ENCODE measurements at places on chromosomes 2 and 18.

DNA sequence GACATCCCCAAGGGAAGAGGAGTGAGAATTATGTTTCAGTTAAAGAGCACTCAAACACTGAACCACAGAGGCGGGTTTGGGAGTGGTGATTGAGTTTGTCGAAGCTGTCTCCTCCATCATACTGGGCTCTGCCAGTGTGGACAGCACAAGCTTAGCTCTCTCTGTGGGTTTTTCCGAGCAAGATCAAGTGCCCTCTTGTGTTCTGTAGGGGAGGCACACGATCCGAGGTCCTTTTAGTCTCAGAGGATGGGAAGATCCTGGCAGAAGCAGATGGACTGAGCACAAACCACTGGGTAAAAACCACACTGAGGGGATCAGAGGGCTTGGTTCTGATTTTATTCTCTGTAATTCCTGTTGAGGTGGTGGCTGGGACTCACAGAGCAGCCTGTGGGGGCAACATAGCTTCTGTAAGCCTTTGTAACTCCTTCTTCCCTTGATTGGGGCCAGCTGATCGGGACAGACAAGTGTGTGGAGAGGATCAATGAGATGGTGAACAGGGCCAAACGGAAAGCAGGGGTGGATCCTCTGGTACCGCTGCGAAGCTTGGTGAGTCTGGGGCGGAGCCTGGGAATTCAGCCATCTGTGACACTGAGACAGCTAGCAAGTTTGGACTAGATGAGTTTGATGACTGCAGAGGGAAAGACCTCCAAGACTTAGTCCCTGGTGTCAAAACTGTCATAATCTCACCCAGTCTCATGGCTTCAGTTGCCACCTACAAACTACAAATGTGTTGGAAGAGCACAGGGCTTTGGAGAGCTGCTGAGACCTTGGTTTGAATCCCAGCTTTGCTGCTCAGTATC, 2.0 kb downstream of the NAGK start:
- no peak for DNase-seq

GRCh38 chr2:200028998-200029397, 73.6 kb downstream of the MAIP1 start:
- no peak for DNase-seq

GRCh38 chr2:60297296-60298005, 256.0 kb downstream of the BCL11A start:
- no peak for DNase-seq

DNA sequence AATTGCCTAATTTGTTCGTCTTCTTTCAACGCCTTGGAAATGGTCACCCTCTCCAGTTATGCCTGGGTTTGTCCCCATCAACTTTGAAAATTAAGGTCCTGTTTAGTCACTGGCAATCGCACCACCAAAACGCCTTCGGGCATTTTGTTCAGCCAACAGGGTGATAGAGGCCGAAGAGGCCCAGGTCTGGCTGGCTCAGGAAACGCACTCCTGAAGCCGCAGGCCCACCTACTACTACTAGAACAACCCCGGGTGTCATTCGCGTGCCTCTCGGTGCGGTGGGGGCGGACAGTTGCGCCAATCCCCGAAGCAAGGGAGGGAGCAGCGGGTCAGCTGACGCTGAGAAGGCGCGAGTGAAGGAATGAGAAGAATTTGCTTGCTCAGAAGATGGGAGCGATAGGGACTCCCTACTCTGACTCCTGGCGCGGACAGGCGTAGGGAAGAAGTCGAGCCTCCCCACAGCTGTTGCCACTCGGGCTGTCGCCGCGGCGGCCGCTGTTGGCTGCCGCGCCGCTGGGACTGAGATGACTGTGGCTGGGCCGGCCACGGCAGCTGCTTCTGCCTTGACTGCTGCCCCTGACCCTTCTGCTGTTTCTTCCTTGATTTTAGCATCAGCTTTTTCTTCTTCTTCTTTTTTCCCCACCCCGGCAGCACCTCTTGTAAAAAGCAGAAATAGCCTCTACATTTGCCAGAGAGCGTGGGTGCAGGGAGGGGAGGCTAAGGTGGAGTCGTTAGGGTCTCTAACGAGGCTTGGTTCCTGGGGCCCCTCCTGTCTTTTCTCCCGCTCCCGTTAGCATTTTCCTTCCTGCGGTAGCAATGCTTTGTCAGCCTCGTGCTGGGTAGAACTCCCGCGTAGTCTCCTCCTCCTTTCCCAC, 387.6 kb downstream of the FIGN start:
- no peak for DNase-seq

- no peak for DNase-seq
These were observed 1.0 kb upstream of the PEX13 start for GRCh38 chr2:61016392-61017002.

DNA sequence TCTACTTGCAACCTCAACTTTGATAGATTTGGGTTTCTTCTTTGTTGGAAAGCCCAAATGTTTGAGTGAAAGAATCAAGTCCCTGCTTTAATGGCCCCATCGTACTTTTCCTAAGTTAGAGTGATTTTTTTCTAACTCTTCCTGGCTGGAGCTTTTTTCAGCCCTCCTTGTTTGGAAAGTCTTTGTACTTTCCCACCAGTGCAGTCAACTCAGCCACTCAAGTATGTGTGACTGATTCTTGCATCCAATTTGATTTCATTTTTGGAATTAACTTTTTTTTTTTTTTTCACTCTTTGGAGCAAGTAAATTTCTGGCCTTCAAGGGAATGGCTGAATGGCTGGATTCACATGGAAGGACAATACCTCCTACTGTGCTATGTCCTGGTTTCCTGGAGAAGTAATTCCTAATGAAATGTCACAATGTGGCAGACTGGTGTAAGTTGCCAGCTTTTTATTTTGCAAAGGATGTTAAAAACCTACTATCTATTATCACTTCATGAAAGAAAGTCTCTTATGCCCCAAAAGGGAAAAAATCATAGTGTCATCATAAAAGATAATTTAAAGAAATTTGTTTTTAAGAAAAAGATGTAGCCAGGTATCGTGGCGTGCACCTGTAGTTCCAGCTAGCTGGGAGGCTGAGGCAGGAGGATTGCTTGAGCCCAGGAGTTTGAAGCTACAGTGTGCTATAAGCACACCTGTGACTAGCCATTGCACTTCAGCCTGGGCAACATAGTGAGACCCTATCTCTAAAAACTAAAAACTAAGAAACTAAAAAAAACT, 76.0 kb upstream of the ZFP36L2 start:
- DNase-seq, result no peak

GRCh38 chr2:225282858-225283710, 116.4 kb upstream of the NYAP2 start:
- DNase-seq, result no peak

GRCh38 chr18:21803495-21803894, 62.9 kb downstream of the MIB1 start:
- no peak for DNase-seq

- DNase-seq, result peak; percentile 11
These were observed 16.9 kb upstream of the KIF1A start for GRCh38 chr2:240836781-240837467.

DNA sequence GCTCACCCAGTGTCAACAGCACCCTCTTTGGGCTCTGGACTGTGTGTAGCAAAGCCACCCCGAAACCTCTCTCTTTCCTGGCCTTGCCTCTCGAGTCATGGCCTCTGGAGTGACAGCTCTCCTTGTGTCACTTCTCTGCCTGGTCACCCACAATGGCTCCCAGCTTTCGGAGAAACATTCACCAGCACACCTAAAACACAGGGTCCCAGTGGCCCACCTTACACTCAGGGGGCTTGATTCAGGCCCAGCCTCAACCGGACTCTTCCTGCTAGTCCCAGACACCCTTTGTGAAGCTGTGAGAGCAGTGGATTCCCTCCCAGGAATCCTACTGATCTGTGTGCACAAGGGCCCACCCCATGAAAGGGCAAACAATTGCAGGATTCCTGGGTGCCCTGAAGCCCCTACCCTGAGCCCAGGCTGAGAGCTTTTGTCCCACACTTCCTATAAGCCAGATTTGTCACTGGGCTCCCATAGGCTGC, 137.2 kb upstream of the HAAO start:
- DNase-seq, result no peak
